Stimulated activated CD8-positive, alpha-beta memory T cell treated with anti-CD3 and anti-CD28 coated beads, Interleukin-4, amount 100 ng/mL, for 4 hours (primary cell): ENCODE measurements at places on chromosomes 1 and 21.
A peak's percentile ranks its signal among the peaks of the same experiment; 100 is the strongest.

GRCh38 chr1:208977638-208978256 lies 605.8 kb upstream of the CAMK1G start:
- DNase-seq = no peak

GRCh38 chr1:76668046-76668445 lies 199.2 kb upstream of the ST6GALNAC5 start:
- no peak for DNase-seq

DNA sequence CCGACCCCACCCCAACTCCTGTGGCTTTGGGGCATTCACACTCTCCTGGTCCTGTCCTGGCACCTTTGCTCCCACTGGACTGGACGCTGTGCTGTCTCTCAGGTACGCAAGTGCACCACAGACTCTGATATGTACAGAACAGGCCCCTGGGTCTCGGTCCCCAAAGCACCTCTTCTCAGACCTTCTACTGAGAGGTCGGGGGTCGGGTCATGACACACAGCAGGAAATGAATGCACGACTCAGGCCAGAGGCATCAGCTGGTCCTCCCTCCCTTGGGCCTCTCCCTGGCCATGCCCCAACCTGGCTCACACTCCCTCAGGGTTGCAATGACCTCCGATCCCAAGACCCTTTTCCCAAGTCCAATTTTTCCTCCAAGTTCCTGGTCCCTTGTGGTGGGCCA lies 1.8 kb upstream of the KRTAP10-12 start:
- DNase-seq = no peak

DNA sequence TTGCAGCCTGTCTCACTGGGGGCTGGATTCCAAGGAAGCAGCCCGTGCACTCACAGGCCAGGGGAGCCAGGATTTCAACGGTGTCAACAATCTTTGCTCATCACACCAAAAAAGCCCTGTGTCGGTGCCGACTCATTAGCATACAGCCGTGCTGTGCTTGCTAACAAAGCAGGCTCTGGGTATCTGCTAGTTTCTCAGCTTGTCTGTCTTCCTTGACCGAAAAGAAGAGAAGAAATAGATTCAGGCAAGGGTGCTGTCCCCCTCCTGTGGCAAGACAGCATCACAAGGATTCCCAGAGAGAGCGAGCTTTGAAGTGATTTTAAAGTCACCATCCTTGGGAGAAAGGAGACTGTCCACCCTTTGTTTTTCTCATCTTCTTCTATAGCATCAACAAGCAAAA lies 214.7 kb downstream of the SDCCAG8 start:
- DNase-seq = no peak

GRCh38 chr1:33176362-33176850 lies 5.4 kb downstream of the TRIM62 start:
- no peak for DNase-seq

DNA sequence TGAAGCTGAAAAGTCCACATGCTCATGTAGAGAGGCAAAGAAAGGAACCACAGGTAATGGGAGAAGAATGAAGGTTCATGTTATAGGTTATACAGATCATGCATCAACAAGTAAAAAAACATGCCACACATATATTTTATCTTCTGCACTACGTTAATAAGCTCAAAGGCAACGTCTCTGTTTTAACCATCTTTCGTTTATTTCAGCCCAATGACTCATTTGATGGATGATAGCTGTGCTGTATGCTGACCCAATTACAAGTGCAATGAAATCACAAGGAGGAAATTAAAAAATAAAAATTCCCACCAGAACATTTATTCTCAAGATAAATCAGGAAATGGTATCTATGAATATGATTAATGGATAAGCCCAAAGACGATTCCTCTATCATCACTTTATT lies 24.6 kb downstream of the XCL1 start:
- no peak for DNase-seq

DNA sequence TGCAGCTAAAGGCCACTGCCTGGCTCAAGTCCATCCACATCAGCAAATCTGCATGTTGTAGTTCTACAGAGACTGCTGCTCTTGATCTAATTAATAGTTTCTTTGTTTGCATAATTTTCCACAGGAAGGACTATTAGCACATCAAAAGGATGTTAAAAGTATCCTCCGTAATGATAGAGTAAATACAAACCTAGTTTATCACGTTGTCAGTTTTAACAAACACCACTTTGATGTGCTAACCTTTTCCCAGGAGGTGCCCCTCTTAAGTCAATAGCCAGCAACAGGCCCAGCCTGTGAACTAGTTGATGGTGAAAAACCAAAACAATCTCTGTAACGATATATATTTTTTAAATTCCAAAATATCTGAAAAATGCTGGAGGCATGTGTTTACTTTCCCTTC lies 64.2 kb upstream of the SLC22A15 start:
- DNase-seq = no peak

GRCh38 chr1:107272321-107272720 lies 131.5 kb downstream of the NTNG1 start:
- DNase-seq = no peak

DNA sequence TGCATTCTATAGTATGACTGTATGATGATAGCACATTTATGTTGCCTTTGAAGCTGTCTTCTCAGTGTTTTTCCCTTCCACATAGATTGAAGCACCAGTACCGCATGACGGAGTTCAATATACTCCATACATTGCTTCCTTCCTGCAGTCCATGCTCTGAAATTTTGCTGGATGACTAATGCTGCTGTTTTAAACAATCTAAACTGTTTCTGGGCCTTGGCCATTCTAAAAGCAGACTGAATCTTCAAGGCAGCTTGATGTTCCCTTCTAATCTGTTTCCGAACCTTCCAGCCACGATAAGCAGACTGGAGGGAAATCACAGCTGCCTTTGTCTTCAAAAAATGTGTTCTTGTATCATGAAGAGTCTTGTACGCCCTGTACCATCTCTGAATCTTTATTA lies 36.2 kb upstream of the F13B start:
- DNase-seq = no peak

DNA sequence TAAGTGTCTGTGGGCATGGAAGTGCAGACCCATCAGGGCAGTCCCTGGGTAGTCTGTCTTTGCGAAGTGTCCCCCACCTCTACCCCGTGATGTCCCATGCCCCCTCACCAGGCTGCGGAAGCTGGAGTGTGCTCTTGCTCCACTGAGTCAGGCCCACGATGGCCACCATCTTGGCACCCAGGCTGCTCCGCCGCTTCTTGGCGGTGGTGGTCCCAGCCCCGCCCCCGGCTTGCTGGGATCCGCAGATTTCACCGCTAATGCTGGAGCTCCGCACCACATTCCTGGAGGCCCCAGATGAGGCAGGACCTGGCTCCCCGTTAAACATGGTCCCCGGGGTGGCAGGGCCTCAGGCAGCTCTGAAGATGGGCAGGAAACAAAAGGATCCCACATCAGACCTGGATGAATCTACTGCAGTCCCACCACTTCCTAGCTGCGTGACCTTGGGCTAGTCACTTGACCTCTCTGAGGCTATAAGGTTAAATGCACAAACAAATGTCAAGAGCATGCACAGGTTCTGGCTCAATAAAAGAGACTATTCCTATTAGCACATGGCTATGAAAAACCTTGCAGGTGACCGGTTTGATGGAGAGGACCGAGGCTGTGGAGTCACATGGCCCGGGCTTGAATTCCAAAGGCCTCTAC lies 23.8 kb downstream of the RIMS3 start:
- no peak for DNase-seq

- no peak for DNase-seq
These were observed 158.5 kb upstream of the PRMT6 start for GRCh38 chr1:106897976-106898375.

DNA sequence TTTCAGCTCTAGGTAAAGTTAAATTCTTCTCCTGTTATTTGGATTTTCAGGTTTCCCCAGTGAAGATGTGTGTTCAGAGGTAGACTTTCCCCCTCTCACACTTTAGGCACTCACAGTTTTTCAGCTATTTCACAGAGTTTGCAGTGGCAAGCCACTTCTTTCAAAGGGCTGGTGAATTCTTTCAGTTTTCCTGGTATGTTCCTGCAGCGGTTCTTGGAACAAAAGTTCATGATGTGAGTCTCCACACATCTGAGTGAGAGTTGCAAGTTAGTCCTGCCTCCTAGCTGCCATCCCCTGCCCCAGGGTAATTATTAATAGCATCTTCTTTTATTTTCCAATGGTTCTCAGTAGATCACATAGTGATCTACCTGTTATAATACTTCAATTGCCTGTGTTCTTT lies 27.3 kb upstream of the CD84 start:
- DNase-seq = no peak

- DNase-seq = peak; percentile 45
These were observed at the start of gene SCP2 for GRCh38 chr1:52927212-52928014. SCP2 (plus strand) TSS chr1:52927276; CDS start chr1:52927397, 121 bp downstream.

- DNase-seq = no peak
These were observed 56.9 kb upstream of the MAP1LC3C start for GRCh38 chr1:242055749-242056320.

DNA sequence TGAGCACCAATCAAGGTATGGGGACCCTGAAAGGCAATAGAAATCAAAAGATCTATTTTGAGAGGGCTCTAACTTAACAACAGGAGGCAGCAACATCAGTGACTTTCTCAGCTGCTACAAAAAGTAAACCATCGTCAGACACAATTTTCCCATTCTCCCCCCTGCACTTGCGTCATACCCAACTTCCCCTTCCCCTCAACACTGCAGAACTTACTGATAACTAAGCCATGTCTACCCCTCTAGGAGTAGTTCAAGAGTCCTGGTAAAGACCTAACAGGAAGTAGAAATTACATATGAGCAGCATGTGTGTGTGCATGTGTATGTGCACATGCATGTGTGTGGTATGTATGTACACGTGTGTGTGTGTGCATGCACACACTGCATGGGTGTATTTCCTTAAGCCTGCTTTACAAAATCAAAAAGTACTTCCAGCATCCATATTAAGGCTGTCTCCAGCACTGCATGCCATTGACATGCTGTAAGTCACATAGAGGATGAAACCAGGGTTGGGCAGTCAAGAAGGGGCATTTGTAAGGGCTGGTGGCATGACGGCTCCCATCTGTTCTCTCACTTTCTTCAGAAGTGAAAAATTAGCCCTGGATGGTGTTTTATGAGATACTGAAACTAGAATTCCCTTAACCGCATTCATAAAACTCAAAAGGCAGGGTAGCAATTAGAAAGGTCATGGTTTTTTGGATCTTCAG lies 460.1 kb upstream of the RUNX1 start:
- no peak for DNase-seq

GRCh38 chr1:25473653-25474225 lies 43.0 kb downstream of the MACO1 start:
- no peak for DNase-seq

- DNase-seq = no peak
These were observed 60.8 kb downstream of the FASLG start for GRCh38 chr1:172719694-172720138.

- DNase-seq = no peak
These were observed 38.5 kb downstream of the HUNK start for GRCh38 chr21:31911138-31911907.
